ENCODE measurements at places on chromosomes 7 and 10.

DNA sequence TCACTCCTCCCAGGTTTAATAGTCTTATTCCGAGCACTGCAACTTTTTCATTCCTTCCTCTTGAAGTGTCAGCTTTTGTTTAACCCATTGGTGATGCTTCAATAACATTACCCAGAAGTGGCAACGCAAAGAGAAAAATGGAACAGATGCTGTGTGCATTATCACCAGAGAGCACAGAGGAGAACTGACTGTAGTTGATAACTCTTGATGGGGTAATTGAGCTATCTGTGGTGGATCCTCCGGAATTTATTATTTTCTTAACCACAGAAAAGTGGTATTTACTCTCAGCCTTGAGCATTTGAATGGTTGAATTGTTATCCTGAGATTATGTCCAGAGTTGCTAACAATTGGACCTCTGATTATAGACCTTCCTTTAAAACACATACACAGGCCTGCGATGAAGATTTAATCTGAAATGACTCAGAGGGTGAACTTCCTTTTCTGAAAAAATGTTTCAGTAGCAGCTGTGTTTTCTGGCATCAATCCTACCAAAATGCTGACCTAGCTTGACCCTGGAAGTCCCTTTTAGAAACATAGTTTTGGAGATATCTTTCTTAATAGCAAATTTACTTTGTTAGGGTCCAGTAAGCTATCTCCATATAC is 1584.4 kb upstream of the LRRTM3 start:
- DNase-seq = no peak

GRCh38 chr7:139932531-139932930 is 103.5 kb downstream of the TBXAS1 start:
- no peak for DNase-seq

- no peak for DNase-seq
These were observed 1.1 kb upstream of the MACC1 start for GRCh38 chr7:20218279-20218678.

- DNase-seq = peak; percentile 54
These were observed at the start of gene FAS for GRCh38 chr10:88990384-88991160. TSS of gene FAS (plus strand) at chr10:88990798. CDS start at chr10:88990877, 79 bp downstream.

Measured in stimulated activated CD4-positive, alpha-beta T cell treated with anti-CD3 and anti-CD28 coated beads, TNF-alpha, amount 100 ng/mL, for 24 hours (primary cell).